ENCODE measurements at places on chromosomes 16 and 17.
A peak's percentile ranks its signal among the peaks of the same experiment; 100 is the strongest.

GRCh38 chr16:66238696-66239095 is 127.8 kb upstream of the CDH5 start:
- no peak for DNase-seq

DNA sequence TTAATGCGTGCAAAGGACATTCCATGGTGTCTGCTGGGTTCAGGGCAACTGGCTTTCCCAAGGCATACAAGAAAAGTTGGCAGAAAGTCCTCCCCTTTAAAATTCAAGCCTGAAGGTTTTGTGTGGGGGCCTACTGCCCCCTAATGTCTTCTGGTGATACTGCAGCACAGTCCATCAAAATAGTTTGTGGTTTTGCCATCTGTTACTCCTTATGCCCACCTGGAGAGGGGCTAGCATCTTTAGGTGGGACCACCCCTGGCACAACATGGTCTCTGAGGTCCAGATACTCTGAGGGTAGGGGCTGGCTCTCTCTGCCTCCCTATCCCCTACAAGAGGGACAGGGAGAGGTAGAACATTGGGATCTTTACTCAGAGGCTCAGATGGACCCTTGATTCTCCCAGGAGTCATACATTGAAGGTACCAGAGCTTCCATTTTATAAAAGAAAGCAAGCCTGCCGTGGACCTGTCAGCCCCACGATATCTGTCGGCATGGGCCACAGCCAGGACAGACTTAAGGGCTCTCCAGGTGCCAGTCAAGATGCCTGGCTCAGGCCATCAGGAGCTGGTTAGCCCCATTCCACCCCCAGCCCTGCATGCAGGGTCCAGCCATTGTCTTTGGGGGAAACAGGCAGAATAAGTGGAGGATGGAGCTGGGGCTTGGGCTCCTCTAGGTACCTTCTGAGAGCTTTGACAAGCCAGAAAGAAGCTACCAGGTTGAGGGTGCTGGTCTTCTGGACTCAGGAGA is 6.3 kb downstream of the ESRP2 start:
- DNase-seq: peak; percentile 63

DNA sequence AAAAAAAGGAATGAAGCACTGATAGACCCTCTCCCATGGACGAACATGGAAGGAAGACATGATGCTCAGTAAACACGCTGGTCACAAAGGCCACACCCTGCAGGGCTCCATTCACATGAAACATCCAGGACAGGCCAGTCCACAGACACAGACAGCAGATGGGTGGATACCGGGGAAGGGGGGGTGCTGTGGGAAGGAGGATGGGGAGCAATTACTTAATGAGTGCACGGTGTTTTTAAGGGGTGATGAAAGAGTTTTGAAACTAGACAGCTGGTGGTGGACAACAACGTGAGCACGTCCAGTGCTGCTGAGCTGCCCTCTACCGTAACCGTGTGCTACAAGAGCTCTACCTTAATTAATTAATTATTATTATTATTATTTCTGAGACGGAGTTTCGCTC is 6.0 kb upstream of the SLC16A3 start:
- DNase-seq: no peak

- DNase-seq: no peak
Observed at GRCh38 chr17:17938388-17939107, 33.7 kb downstream of the TOM1L2 start.

DNA sequence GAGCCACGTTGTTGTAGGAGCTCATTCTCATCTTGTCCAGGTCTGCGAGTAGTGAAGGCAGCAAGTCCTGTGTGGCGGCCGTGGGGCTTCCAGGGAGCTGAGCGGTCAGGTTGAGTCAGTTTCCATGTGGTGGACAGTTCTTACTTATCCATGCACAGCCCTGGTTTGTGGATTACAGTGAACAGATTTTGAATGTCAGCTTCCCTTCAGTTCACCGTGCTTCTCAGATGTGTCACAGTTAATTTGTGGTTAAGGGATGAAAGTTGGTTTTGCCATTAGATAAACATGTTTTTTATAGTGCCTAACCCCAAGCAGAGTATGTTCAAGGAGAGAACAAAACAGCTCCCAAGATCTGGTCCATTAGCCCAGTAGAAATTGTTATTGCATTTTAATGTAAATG is 103.1 kb downstream of the RPTOR start:
- DNase-seq: no peak

DNA sequence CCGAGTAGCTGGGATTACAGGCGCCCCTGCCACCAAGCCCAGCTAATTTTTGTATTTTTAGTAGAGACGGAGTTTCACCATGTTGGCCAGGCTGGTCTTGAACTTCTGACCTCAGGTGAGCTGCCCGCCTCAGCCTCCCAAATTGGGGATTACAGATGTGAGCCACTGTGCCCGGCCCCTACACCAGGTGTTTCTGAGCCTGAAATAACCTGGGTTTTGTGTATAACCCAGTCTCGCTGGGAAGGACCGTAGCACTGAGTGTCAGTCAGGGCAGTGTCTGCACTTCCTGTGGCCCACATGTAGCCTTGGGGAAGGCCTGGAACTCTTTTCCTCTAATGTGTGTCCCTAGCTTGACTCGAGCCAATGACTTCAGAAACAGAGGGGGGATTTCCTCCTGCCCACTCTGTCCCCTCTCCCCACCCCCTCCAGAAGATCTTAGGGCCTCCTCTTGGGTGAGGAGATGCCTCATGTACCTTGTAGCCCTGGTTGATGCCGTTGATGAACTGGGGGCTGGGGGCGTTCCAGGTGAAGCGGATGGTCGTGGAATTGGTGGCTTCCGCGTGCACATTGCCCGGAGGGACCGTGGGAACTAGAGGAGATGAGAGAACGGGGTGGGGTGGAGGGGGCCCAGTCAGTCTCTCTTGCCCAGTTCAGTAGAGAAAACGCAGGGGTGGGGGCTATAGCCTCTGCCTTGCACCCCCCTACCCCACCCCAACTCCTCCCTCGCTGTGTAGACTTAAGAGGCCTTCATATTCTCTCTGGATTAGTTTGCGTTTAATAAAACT is 102.6 kb upstream of the CDC42EP4 start:
- no peak for DNase-seq

- DNase-seq: no peak
Observed at GRCh38 chr16:49659356-49659755, 196.6 kb downstream of the ZNF423 start.

GRCh38 chr16:88561485-88562359 is 8.5 kb upstream of the ZC3H18 start:
- peak; percentile 63 for DNase-seq

- no peak for DNase-seq
Observed at GRCh38 chr16:27239906-27240655, 28.5 kb downstream of the NSMCE1 start.

- no peak for DNase-seq
Observed at GRCh38 chr17:77865716-77866115, 92.8 kb upstream of the TNRC6C start.

DNA sequence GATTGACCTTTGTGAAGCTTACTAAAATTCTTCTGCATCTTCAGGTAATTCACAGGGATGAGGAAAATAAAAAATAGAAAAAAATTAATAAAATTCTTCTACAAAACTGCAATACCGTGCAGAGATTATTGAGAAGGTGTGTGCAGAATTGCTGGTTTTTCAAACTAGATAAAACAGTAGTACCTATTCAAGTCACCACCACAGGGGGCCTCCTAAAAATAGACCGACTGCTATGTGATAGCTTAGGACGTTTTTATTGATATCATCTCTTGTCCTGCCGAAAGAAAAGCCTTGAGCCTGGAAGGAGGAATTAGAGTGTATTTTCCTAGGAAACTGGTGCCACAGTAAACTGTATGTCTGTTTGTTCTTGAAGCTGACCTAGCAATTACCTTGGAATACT is 325.9 kb downstream of the ZFHX3 start:
- DNase-seq: no peak

DNA sequence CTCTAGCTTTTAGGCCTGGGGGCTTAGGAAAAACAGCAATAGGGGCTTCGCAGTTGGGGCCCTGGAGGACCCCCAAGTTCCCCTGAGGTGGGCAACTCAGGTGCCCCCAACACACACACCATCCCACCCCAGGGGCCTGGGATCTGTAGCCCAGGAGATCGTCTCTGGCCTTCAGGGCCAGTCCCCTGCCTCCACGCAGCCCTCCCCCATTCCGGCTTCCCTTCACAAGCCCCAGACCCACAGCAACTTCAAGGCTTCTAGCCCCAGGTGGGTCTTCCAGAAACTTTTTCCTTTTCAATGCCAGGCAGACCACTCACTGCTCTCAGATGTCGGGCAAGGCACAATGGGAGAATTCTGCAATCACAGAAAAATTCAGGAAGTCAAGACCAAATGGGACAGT is 79.4 kb downstream of the C16orf78 start:
- DNase-seq: no peak

GRCh38 chr16:30659507-30660423 is 1.5 kb downstream of the FBRS start:
- DNase-seq: no peak

DNA sequence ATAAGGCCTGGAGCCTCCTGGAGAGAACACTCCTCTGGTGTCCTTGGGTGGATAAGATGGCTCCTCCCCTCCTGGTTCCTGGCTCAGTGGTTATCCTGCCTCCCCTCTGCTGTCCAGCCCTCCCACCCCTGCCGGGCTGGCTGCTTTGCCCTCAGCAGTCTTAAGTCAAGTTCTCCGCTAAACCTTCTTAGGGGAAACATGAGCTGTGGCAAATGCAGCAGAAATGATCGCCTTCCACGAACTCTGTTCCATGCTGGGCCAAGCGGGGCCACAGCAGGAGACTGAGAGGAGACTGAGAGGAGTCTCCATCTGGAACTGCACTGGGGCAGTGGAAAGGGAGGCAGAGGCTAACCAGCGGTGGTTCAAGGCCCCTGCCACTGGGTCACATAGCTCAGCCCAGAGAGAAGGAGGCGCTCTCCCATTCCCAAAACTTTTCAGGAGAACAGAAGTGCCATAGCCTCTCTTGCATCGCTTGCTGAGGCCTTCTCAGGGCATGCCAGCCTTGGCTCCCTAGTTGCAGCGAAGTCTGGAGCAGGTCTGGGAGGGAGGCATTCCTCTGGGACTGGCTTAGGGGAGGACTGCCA is 26.9 kb downstream of the TNS4 start:
- no peak for DNase-seq

DNA sequence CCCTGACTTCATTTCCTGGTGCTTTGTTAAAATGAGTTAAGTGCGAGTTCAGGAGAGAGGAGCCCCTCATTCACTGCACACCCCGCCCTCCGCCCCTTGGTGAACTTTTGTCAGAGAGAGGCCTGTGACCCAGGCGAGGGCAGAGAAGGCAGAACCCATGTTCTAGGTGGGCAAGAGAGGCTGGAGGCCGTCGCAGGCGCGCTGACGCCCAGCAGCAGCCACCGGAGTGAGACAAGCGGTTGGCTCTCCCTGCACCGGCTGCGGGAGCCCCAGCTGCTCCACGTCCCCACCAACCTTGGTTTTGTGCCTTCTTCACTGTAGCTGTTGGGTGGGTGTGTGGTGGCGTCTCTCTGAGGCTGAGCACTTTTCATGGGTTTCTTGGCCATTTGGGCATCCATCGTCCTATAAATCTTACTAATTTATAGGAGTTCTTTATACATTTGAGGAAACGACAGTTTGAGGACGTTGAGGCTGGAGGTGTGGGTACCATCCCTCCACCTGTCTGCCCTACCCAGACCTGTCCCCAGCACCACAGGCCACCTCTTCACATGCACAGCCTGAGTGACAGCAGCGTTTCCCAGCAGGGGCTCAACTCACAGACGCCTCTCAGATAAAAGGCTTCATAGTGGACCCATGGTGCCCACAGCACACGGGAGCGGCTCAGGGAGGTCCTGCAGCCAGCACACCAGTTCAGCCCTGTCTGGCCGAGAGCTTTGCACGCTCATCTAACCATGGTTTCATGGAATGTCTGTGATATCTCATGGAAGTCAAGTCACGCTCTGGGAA is 45.2 kb upstream of the CBFA2T3 start:
- DNase-seq: no peak

GRCh38 chr16:31108794-31109558 is 790 bp downstream of the BCKDK start:
- no peak for DNase-seq

DNA sequence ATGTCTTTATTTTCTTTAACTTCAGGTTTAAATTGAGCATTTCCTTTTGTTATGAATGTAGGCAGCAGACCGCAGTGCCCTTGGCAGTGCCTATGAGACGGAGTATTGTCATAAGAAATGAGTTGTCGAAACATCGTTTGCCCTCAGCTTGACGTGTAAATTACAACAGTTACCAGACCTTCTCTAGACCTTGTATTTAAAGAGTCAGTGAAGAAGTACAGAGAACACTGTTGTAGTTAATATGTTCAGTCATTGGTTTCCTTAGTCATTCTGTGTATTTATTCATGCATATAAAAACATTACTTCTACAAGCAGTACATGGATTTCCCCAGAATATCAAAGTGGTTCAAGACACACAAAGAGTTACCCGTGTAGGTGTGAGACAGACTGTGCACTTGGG is 19.0 kb downstream of the IRF8 start:
- no peak for DNase-seq

- DNase-seq: no peak
Observed at GRCh38 chr17:75417054-75417580, 11.6 kb upstream of the GRB2 start.

DNA sequence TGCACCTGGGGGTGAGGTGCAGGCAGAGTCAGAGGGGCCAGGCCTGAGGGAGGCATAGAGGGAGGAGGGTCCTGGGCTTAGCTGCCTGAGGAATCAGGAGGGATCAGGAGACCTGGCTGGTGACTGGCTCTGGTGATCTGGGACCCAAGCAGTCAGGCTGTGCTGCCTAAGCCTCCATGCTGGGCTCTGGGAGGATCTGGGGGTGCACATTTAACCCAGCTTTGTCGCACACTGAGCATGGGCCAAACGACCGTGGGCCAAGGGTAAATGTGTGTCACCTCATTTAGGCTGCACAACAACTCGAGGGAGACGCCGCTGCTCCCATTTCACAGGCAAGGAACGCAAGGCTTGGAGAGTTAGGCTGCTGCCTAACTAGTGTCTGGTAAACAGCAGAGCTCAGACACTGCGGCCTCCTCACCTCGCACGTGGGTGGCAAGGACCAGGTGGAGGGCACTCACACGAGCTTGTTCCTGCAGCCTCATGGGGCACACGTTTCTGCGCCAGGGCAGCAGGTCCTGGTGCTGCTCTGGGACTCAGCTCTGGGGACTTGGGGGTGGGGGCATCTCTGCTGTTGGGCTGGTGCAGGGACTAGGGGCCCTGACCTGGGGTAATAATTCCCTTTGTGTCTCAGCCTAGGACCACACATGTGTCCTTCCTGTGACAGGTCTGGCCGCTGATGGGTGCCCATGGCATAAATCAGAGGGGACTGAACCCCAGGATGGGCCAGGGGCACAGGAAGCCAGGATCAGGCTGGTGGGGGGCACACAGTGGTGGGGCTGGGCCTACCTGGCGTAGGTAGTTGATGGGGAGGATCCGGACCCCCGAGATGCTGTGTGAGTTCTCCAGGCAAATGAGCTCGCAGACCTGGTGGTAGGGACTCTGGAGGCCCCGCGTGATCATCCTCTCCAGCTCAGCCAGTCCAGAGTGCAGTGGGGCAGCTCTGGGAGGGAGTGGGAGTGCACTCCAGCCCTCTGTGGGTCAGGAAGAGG is 18.7 kb downstream of the TMEM235 start:
- no peak for DNase-seq

- DNase-seq: no peak
Observed at GRCh38 chr17:77467521-77467920, 326.8 kb downstream of the SEC14L1 start.

Measured in SW 1271 (cell line).